ENCODE measurements at places on chromosomes 3 and 15.

GRCh38 chr15:25675396-25675795, 187.7 kb downstream of the ATP10A start:
- no peak for DNase-seq

- no peak for DNase-seq
Observed at GRCh38 chr3:901953-902778, 190.7 kb upstream of the CNTN6 start.

DNA sequence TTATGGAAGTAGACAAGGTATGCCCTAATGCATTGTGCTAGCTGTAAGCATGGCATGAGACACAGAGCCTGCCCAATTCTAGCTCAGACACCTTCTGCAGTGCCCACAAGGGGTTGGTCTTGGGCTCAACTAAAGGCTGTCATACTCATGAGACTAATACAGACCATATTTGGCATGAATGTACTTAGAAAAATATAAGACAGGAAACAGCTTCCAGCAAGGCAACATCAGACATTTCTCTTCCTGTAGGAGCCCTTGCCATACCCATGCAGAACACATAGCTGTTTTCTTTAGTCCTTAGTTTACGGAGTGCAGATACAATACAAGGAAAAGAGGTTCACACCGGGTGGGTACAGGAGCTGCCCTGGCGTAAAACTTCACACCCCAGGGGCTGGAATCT, 30.5 kb upstream of the NR1I2 start:
- DNase-seq, result no peak

DNA sequence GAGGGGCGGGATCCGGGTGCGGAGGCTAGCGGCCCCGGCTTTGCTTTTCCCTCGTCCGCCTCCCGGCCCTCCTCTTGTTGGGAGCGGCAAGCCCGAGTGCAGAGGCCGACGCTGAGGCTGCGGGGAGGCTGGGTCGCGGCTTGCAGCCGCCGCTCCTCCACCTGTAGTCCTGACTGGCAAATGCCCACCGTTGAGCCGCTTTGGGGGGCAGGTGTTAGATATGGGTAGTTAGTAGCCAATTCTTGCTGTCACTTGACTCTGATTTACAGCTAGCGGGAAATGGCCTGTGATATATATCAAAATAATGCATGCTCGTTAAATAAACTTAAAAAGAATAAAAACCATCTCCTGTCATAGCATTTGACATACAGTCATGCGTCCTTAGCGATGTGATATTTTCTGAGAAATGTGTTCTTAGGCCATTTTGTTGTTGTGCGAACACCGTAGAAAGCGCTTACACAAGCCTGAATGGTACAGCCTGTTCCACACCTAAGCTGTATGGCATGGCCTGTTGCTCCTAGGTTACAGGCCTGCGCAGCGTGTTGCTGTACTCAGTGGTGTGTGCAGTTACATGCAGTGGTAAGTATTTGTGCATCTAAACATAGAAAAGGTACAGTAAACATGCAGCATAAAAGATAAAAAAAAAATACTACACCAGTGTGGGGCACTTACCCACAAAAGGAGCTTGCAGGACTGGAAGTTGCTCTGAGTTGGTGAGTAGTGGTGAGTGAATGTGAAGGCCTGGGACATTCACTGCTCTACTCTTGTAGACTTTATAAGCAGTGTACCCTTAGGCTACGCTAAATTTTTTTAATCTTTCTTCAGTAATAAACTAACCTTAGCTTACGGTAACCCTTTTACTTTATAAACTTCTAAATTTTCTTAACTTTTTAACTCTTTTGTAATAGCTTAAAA, 873 bp downstream of the CAPN7 start:
- no peak for DNase-seq

Data from left hindlimb (tissue), 1 donor.